ENCODE measurements at places on chromosomes 16 and 17.

- no peak for DNase-seq
Measured at GRCh38 chr17:58493506-58493905, 5.3 kb upstream of the HSF5 start.

GRCh38 chr17:6108382-6108781 lies 38.2 kb downstream of the WSCD1 start:
- DNase-seq: no peak

DNA sequence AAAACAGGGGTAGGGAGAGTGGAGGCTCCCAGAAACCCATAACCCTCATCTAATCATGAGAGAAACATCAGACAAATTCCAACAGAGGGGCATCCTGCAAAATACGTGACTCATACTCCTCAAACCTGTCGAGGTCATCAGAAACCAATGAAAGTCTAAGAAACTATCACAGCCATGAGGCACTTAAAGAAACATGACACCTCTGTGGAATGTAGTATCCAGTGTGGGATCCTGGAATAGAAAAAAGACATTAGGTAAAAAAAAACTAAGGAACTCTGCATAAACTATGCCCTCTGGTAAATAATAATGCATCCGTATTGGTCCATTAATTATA lies 16.4 kb downstream of the CDH5 start:
- DNase-seq: peak; percentile 92

GRCh38 chr17:11742886-11743285 lies 144.6 kb downstream of the DNAH9 start:
- DNase-seq: no peak

DNA sequence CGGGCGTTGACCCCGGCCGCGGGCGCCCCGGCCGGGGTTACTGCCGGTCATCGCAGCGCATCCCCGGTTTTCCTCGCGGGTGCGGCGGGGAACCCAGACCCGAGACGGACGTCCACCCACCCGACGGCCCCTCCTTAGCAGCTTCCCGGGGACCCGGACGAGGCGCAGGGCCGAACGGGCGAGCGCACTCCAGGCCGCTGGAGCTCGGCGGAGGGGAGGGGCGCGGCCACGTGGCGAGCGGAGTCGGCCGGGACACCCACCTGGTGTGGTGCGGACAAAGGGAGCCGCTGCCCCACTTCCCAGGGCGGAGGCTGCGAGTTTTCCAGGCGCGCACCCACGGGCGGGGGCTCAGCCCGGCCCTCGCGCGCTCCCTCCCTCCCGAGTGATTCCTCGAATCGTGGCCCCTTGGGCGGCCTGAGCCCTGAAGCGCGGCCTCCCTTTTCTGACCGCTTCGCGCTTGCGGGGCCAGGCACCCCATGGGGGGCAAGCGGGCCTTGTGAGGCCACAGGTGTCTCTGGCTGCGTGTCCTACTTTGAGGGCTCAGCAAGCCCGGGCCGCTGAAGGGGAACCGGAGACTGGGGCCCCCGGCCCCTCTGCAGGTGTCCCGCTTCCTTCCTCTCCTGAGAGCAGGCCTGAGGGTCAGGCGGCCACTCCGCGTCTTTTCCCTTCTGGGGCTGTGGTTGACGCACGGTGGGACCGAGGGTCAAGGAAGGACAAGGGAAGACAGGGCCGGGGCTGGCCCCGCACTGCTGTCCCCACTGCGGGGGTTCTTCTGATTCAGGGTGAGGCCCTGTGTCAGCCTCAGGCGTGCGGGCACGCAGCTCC lies 1.1 kb upstream of the FASN start:
- no peak for DNase-seq

- peak; percentile 52 for DNase-seq
Measured at GRCh38 chr16:84751947-84752346, 52.1 kb downstream of the USP10 start.

DNA sequence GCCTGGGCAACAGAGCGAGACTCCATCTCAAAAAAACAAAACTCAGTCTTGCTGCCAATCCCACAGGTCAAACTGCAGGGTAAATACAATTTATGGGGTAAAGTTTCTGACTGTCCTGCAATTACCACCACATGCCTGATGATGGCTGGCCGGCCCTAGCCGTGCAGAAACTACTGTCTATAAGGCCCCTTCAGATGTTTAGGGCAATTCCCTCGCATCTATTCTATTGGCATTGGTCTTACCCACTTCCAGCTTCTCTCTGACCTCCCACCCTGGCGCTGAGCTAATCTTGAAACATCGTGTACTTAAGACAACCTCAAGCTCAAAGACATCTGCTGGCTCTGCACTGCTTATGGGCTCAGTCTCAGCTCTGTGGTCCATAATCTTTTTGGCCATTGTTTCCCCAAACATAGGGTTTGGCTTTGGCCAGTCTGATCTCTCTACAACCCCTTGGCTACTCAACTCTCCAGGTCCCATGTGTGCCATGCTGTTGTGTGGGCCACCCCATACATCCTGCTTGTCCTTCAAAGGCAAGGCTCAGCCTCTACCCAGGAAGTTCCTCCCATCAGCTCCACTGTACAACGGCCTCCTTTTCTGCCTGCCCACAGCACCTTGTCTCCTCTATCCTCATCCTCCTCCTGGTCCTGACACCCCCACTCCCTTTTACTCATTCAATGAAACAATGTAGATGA lies 16.6 kb downstream of the MAP3K14 start:
- no peak for DNase-seq

DNA sequence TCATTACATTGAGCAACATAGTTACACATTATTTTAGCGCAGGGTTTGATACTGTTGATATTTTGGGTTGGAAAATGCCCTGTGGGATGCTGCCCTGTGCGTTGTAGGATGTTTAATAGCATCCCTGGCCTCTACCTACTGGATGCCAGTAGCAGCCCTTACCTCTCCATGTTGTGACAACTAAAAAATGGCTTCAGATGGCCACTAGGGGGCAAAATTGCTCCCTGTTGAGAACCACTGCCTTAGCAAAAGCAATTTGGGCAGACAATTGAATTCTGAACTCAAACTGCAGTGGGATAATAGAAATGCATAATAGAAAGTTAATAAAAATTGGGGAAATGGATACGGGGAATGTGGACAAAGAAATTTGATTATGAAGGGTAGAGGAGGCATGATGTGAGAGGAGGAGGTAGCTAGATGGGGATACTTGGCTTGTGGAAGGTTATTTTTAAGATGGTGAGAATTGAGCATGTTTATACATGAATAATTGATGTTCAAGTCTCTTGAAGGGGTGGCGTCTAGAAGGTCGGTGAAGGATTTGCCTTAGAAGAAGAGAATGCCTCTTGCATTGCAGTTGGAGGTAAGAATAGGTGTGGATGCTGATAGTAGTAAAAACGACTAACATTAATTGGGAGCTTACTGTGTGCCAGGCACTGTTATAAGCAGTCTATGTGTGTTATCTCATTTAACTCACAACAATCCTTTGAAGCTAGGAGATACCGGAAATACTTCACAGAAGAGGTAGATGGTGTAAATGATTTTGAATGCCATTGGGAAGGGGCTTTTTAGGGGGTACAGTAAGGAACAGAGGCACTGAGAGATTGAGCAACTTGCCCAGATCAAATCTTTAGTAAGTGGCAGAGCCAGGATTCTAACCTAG lies 19.0 kb downstream of the HEATR9 start:
- peak; percentile 77 for DNase-seq

GRCh38 chr16:50781043-50781442 lies 39.2 kb downstream of the CYLD start:
- DNase-seq: peak; percentile 17

GRCh38 chr16:68764862-68765261 lies 27.8 kb downstream of the CDH1 start:
- DNase-seq: no peak

DNA sequence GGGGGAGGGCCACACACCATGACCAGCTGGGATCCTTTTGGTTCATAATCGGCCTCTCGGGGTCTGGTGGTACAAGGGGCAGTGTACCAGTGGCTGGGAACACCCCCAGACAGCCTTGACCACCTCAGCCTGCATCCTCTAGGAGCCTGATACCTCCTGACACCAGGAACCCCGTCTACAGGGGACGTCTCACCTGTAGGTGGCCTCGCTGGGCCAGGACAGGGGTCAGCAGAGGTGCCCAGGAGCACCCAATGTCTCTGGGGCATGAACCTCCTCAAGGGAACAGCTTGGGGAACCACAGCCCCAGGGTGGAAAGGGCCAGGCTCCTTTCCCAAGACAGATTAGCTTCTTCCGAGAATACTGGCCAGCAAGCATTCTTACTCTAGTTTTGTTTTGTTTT lies 2.5 kb upstream of the METRNL start:
- DNase-seq: no peak

GRCh38 chr17:957856-958421 lies 21.6 kb downstream of the NXN start:
- DNase-seq: no peak

- no peak for DNase-seq
Measured at GRCh38 chr17:56274491-56274890, 121.2 kb downstream of the ANKFN1 start.

- no peak for DNase-seq
Measured at GRCh38 chr17:62882284-62882683, 74.2 kb upstream of the MARCHF10 start.

DNA sequence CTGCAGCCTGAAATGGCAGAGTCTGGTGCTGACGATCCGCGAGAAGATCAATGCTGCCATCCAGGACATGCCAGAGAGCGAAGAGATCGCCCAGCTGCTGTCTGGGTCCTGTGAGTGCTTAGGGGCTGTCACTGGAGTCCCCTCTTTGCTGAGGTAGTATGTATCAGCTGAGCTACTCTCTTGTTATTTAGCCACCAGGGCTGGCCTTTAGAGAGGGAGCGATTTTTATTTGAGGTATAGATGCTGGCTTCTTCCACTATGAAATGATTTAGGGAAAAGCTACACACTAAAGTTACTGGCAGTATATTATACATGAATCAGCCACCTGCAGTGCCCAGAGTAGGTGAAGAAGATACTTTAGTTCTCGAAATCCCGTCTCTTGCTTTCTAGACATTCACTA lies 2.6 kb downstream of the CDK5RAP3 start:
- no peak for DNase-seq

DNA sequence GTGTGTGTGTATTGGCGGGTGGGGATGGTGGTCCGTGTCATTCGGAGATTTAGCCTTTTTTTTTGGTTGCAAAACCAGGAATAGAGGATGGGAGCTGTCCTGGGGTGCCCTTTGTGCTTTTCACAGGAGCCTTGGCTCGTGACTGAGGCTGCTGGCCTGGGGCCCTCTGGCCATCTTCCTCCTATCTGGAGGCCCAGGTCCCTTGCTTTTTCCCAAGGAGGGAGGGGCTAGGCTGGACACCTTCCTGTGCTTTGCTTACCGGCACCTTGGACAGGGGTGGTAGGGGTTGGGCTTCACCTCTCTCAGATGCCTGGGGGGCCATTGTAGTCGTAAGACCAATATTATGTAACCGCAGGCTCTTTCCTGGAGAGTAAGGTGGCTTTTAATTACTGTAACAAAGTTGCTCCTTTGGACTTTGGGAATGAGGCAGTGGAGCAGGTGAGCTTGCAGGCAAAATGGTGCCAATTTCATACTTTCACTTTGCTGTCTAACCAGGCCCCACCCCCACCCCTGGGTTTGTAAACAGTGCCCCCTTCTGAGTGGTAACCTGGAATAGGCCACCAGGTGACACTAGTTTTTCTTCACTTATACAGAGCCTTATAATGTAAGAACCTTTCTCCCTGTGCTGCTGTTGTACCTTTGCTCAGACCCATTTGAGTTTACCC lies 1.2 kb downstream of the DYNLL2 start:
- peak; percentile 15 for DNase-seq

GRCh38 chr17:77380395-77381184 lies 239.8 kb downstream of the SEC14L1 start:
- DNase-seq: no peak

DNA sequence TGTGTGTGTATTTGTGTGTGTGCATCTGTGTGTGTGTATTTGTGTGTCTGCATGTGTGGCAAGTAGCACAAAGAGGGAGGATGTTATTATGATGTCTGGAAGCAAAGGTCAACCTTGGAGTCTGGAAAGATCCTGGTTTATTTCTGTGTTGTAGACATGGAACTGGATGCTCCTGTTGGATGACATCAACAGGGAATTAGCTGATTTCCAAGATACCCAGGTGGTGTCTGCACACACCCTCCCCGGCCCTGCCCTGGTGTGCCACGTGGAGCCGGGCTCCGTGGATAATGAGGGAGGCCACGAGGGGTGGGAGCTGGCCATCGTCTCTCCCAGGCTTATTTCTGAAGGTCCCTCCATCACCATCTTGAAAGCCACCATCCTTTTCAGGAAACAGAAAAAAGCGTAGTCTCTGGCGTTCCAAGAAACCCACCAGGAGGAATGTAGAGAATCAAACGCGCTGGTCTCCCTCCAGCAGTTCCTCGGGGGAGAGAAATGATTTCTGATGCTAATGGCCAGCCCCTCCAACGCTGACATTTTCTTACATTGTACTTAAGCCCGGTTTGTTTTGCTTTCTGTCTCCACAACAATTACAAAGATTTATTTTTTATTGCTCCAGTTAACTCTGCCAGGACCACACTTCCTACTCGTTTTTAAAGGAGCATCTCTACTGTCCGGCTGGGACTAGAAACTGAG lies 93.3 kb downstream of the FOXL1 start:
- no peak for DNase-seq

DNA sequence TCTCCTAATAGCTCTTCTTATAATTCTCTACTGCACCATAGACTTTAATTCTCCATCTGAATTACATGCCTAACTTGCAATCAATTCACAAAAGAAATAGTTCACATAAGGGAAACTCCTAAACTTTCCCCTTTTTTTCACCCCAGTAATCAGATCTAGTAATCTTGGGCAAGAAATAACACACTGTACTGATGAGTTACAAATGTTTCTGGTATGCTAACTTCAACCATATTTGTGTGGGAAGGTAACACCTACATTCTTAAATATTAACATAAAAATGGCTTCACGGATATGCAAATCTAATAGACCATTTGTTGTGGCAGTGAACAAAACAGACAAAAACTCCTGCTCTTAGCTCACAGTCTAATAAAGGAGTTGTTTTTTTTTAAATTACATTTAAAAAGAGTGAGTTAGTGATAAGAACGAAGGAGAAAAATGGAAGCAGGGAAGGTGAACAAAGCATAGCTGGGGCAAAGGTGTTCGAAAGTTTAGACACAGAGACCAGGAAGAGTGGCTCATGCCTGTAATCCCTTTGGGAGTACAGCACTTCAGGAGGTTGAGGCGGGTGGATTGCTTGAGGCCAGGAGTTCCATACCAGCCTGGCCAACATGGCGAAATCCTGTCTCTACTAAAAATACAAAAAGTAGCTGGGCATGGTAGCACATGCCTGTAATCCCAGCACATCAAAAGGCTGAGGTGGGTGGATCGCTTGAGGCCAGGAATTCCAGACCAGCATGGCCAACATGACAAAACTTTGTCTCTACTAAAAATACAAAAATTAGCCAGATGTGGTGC lies 34.8 kb downstream of the CMTM3 start:
- DNase-seq: peak; percentile 75

- DNase-seq: no peak
Measured at GRCh38 chr16:80046261-80046660, 445.7 kb upstream of the MAF start.

- DNase-seq: no peak
Measured at GRCh38 chr16:55778757-55779156, 54.1 kb downstream of the CES1 start.

DNA sequence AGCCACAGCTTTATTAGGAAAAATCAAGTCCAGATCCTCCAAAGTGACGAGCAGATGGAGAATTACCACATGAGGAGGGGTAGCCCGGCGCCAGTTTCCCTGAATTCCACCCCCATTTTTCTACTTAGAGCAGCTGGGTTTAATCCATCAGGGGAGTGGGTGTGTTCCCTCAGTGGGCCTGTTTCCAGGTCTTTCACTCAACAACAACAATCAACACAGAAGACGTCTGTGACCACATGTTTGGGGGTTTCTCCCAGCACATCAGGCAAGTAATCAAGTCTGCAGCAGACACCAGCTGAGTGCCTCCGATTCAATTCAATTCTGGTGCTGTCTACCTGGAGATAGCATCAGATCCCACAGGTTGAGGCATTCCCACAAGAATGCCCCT lies 6.8 kb downstream of the SLC6A2 start:
- no peak for DNase-seq
